Activated CD8-positive, alpha-beta memory T cell treated with anti-CD3 and anti-CD28 coated beads for 1 hour (primary cell): ENCODE measurements at places on chromosomes 12 and 14.

GRCh38 chr14:92460916-92461579, 52.5 kb upstream of the RIN3 start:
- DNase-seq = no peak

DNA sequence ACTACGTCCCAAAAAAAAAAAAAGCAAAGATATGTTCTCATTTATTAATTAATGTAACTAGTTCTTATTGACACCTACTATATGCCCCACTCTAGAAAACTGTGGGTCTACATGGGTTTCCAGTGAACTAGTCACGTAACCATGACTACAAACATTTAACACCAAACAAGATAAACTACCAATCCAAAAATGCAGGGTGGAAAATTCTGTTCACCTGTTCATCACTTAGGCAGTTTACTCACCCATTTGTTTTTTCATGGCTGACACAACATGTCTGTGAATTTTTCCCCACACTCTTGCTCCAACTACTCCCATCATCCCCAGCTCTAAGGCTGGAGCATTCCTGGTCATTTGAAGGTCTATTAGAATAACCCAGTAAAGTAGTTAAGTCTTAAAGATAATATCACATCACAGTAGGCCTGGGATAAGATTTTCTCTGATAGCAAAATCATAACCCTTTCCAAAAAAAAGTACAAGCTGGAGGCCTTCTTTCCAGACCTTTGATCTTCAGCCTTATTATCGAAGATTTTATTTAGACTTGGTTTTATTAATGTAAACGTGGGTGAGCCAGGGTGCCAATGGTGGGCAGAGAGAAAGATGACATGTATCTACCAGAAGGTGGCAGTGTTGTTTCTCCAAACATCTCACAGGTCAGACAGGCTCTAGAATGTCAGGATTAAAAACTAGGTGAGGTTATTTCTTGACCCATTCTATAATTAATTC, 61.6 kb upstream of the DAAM1 start:
- no peak for DNase-seq

DNA sequence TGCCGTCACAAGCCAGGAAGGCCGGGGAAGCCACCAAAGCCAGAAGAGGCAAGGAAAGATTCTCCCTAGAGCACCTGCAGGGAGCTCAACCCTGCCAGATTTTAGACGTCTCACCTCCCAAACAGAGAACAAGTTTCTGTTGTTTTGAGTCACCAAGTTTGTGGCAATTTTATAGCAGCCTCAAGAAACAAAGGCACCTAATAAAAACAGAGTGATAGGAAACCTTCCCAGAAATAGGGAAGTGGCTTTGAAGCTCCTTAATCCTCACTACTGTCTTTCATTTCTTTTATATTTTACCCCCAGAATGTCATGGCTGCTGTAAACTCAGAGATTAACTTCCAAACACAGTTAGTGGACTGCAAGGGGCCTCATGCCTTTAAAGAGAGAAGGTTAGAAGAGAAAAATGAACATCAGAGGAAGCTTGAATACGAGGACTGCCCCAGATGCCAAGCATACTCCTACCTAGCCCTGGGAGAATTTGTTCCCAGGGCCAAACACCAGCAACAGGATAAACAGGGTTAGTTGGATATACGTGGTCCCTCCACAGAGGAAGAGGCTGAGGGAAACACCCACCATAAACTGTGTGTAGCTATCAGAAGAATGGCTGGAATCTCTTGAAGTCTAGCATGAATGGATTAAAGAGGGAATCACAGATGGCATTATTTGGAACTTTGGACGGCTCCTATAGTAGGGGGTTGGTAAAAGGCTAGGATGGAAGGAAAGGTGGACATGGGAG, 148.3 kb downstream of the KCNA5 start:
- no peak for DNase-seq

DNA sequence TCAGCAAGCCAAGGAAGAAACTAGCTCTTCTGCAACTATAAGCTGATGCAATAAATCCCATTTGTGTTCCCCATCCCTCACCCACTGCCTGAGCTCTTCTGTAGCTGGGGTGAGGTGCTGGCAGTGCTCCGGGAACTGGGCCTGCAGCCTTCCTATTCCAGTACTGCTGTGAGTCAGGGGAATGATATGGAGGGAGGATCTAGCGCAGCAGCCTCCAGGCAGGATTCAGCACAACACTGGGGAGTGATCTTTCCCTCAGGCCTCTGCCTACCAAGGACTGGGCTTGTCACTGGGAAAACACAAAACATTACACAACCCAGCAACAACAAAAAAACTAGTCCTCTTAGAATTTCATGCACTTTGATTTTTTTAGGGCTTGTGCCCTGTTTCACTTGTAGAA, 58.7 kb downstream of the ST8SIA1 start:
- DNase-seq = no peak

- DNase-seq = no peak
Measured at GRCh38 chr14:20878695-20879094, 12.5 kb upstream of the RNASE3 start.

DNA sequence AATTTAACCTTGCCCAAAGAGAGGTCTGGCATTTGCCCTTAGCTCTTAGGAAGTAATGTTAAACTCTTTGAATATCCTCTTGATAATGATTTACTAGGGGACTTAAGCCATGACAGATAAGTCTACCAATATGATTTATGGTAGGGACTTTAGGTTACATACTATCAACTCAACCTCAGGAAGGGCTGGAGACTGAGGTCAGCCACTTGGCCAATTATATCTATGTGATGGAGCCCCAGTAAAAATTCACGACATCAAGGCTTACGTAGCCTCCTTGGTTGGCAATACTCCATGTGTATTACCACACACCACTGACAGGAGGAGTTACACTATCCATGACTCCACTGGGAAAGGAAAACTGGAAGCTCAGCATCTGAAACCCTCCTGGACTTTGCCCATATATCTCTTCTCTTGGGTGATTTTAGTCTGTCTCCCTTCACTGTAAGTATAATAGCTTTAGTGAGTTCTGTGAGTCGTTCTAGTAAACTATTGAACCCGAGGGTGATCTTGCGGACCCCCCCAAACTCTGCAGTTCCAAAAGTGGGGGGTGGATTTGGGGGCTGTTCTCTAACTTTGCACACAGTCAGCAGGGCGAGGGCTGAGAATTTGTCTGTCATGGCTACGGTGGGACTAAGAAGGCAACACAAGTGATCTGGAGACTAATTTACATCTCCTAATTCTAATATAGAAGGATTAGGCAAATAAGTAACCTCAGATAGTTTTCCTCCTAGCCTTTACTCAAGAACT, 62.3 kb downstream of the R3HDM2 start:
- DNase-seq = no peak

- no peak for DNase-seq
Measured at GRCh38 chr12:71439362-71439612, 311 bp upstream of the LGR5 start.

DNA sequence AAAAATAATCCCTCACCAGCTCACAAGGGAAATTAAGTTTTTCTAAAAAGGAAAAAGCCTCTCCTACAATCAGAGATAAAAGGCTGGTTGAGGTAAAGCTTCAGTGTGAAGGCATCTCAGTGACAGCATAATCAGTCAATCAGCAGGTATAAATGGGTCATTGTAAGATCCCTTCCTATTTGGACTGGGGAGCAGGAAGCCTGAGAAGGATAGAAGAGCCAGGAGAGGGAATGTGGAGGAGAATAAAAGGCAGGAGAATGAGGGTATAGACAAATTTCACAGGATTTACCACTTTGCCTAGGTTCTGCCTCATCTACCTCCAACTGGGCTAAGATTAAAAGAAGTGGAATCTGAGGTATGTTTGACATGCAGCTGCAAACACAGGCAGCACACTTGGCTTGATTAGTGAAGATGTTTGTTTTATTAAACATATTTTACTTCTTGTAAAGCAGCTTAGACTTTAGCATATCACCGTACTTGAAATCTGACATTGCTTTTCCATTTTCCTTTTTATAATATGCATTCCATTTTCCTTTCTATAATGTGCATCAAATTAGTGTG, 479.1 kb upstream of the USP15 start:
- DNase-seq = no peak

DNA sequence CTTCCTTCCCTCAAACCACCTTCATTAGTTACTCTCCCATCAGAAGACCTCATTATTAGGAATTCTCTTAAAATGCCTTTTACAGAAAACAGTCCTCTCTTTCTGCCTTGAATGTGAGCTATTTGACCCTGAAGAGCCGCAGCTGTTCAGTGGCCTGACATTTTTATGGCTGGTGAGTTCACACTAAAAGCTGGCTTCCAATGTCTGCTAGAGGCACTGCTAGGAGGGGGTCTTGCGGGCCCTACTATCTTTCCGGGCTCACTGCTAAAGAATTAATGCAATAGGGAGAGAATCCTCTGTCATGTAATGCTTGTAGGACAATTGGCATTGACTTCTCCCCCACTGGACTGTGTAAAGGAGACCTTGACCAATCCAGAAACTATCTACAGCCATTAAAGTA, 87.7 kb downstream of the GPR135 start:
- DNase-seq = no peak

- DNase-seq = no peak
Measured at GRCh38 chr14:85533861-85534291, 3.9 kb downstream of the FLRT2 start.
